Activated B cell treated with CpG ODN at 0.5 μM for 24 hours (primary cell): ENCODE measurements at places on chromosomes 1 and 21.
A peak's percentile ranks its signal among the peaks of the same experiment; 100 is the strongest.

DNA sequence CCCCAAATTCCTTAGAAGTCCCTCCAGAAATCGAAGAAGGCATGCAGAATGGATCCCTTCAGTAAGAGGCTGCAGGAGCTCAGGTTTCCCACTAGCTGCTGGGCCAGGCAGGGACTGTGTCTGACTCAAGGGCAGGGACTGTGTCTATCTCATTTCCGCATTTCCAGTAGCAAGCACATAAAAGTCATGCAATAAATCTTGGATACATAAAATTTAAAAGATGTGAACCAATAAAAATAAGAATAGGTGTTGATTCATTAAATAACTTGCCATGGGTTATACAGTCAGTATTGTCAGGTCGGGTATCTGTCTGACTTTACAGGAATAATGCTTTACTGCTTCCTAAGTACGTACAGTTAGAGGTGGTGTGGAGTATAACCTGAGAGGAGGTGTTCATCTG is 15.2 kb downstream of the PM20D1 start:
- peaks cover 1% of the 10 kb centered on the region for H3K36me3 ChIP-seq
- H3K27me3 ChIP-seq: no peaks in the 10 kb centered on the region
- H3K4me3 ChIP-seq: no peak overlapping the region
- DNase-seq: no peak
- H3K27ac ChIP-seq: no peak overlapping the region

DNA sequence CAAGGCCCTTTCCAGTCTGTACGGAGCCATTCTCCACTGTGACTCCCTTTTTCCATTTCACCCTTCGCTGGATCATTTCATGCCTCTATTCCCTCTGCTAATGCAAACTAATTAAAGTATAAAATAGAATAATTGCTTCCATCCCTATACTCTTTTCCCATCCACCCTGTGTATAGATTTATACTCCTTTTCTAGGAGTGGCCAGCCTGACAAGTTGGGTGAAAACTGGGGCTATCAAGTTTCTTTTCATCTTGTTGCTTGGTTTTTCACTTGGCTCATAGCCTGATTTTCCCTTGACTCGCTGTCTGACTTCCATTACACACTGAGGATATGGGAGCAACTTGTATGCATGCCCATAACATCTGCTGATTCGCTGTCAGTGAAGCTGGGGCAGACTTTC is 107.0 kb downstream of the PLXNA2 start:
- H3K27me3 ChIP-seq: no peaks in the 10 kb centered on the region
- no peak for DNase-seq
- no peak overlapping the region for H3K4me3 ChIP-seq
- H3K27ac ChIP-seq: no peak overlapping the region
- H3K36me3 ChIP-seq: no peaks in the 10 kb centered on the region

GRCh38 chr1:112957133-112957812 is 1.3 kb upstream of the SLC16A1 start:
- peaks cover 31% of the 10 kb centered on the region for H3K36me3 ChIP-seq
- H3K27ac ChIP-seq: peak overlapping the region; percentile 98
- DNase-seq: peak; percentile 18

DNA sequence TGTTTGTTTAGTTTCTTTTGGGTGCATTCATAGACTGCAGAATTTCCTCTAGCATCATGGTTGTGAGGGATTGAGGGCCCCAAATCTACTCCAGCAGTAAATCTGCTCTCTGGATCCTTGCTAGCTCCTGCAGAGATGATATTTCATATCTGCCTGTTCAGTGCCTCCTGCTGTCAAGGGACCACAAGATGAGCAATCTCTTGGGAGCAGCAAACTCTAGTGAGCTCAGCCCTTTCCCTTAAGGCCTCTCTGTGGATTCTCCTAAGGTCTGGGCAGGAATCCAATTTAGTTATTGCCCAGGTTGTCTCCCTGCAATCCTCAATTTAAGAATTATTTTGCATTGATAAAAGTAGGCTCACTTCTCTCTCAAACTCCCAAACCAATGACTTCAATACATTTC is 76.9 kb downstream of the RGS18 start:
- no peak for DNase-seq
- H3K4me3 ChIP-seq: no peak overlapping the region
- no peak overlapping the region for H3K27ac ChIP-seq
- no peaks in the 10 kb centered on the region for H3K27me3 ChIP-seq
- H3K36me3 ChIP-seq: no peaks in the 10 kb centered on the region

DNA sequence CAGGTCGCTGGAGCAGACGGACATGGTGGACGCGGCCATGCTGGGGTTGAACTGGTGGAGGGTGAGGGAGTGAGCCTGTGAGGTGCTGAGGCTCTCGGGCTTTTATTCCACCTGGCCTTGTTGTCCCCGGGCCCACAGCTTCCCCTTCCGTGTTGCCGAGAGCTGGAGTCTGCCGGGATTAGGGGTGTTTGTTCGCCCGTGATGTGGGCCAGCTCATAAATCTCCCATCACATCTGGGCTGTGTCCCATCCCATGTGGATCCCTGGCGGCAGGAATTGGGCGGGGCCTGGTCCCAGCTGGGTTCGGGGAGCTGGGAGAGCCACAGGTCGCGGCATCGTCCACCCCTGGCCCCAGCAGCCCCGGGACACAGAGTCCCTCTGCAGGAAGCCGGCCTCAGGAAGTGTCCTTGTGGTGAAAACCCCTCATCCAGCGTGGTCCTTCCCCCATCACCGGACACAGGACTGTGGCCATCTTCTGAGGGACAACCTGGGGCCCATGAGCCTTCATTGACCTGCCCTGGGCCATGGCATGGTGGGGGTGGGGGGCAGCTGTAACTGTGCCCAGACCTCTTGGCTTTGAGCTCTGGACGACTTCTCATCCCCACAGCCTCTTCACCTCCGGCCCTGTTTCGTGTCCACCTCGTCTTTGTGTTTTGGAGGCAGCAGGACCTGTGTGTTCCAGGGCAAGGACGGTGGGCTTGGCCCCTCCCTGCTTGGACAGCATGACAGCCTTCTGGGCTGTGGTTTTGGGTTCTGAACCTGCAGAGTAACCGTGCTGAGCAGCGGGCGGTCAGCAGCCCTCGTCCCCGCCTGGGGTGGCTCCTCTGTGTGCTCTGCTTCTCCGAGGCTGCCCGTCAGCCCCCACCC is at the start of gene KRTAP10-6:
TSS of gene KRTAP10-6 (minus strand) at position 60 of the 866 bp plus-strand sequence. CDS start at position 39, 21 bp downstream.
- no peak within 1 kb of the TSS for H3K27ac ChIP-seq
- H3K36me3 ChIP-seq: no peaks in the 10 kb centered on the region
- no peaks in the 10 kb centered on the region for H3K4me1 ChIP-seq
- no peak within 1 kb of the TSS for H3K4me3 ChIP-seq
- peaks cover 22% of the 10 kb centered on the region for H3K27me3 ChIP-seq
- no peak for DNase-seq
